Fibroblast of the aortic adventitia (primary cell): ENCODE measurements at places on chromosomes 11 and 22. TPM values are rescaled to one million over a fixed set of nuclear protein-coding genes. Genes with fewer than 3 reads are reported as not detected.

Gene CDC45
- total RNA-seq = 2.3 and 22.9 TPM in 2 replicates

Gene PARVG
- total RNA-seq = not detected in 2 replicates

Gene KRTAP5-11
- not detected in 2 replicates for total RNA-seq

Gene SCGB1D2
- not detected in 2 replicates for total RNA-seq

Gene DRD4
- total RNA-seq = 0.09 and 0.16 TPM in 2 replicates

Gene GLB1L3
- total RNA-seq = not detected in 2 replicates

Gene RAPSN
- 0.09 TPM in 1 of 2 replicates, not detected in the other for total RNA-seq
